ENCODE measurements at places on chromosomes 1 and 21. TPM values are rescaled to one million over a fixed set of nuclear protein-coding genes. Genes with fewer than 3 reads are reported as not detected.
A peak's percentile ranks its signal among the peaks of the same experiment; 100 is the strongest.

Gene LCE2A
- not detected for total RNA-seq

Gene C1QA
- total RNA-seq: not detected

Gene CLCA2
- 0.18 TPM for total RNA-seq

Gene MAEL
- not detected for total RNA-seq

DNA sequence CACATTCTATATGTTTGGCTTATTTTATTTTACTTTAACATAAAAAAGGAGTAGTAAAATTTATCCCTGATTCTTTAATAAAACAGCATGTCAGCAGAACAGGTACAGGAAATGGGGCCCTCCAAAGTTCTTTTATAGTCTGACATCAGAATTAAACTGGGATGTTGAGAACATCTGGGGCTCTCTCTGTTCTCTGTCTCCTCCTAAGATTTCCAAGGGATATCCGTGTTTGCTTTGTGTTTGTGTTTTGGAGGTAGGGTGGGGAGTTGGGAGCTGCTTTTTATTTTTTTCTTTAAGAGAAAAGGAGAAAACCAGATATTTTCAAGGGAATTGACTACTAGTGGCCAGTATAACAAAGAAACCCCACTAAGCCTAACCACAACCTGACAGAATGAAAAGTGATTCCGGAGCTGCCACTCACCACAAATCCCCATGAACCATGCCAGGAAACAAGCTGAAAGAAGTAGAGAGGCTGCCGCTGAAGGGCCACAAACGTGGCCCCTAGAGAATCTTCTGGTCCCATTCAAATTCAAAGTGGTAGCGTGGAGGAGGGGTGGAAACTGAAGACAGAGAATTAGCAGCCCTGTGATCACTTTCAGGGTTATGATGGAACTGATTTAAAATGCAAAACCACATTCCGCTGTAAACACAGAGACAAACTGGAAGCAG, 369.6 kb upstream of the ADGRL2 start:
- no peak overlapping the region for H3K27ac ChIP-seq
- H3K36me3 ChIP-seq: no peaks in the 10 kb centered on the region
- no peaks in the 10 kb centered on the region for H3K4me1 ChIP-seq
- no peak overlapping the region for H3K4me3 ChIP-seq
- H3K27me3 ChIP-seq: no peaks in the 10 kb centered on the region

DNA sequence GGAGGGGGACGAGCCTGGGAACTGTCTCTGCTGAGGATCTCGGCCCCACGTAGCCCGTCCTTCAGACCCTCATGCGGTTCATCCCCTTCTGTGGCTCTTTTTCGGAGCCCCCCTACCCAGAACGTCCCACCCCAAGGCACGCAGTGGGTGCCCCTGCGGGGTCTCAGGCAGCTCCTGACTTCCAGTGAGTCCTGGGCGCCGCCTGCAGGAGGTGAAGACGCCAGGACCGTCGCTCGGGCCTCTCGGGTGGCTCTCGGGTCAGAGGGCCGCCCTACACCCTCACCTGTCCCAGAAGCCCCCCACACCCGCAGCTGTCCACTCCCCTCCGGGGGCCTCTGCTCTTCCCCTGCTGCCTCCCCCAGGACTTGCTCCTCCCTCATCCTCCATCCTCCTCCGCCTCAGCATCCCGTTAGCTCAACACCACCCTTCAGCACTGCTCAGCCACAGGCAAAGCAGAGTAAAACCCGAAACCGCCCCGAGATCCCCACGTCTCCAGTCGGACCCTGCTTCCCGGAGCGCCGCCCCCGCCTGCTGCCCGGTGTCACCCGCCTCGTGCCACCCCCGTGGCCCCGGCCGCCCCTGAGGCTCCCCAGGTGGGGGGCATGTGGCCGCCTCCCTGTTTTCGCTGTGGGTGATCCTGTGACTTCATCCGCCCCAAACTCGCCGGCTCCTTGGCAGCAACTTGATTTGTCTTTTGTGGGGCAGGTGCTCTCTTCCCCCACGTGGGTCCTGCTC, 13.3 kb upstream of the POFUT2 start:
- no peak overlapping the region for H3K4me3 ChIP-seq
- no peaks in the 10 kb centered on the region for H3K36me3 ChIP-seq
- H3K27ac ChIP-seq: no peak overlapping the region
- H3K27me3 ChIP-seq: no peaks in the 10 kb centered on the region

GRCh38 chr1:187928288-187928687, 1099.5 kb downstream of the PLA2G4A start:
- H3K27me3 ChIP-seq: no peaks in the 10 kb centered on the region
- no peaks in the 10 kb centered on the region for H3K36me3 ChIP-seq
- no peak overlapping the region for H3K4me3 ChIP-seq

- H3K4me3 ChIP-seq: no peak overlapping the region
- H3K36me3 ChIP-seq: no peaks in the 10 kb centered on the region
- DNase-seq: peak; percentile 24
Observed at GRCh38 chr1:234743791-234744611, 134.0 kb upstream of the IRF2BP2 start.

DNA sequence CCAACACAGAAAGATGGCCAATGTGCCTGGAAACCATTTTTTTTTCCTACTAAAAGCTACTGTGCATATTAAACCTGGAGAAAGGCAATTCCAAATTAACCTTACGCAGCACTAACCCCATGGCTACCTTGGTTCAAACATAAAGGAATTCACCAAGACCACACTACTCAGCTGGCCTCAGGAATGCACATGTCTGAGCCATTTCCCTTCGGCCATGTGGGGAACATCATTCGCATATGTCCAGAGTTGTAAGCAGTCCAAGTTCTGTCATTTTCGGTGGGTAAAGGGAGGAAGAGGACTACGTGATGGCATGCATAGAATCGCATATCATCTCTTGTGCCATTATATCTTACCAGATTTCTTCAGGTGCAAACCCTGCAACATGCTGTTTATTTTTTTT, 175.4 kb downstream of the NTMT2 start:
- peak; percentile 53 for DNase-seq
- no peaks in the 10 kb centered on the region for H3K36me3 ChIP-seq
- H3K4me3 ChIP-seq: no peak overlapping the region
- H3K27me3 ChIP-seq: no peaks in the 10 kb centered on the region
- H3K4me1 ChIP-seq: no peaks in the 10 kb centered on the region

- no peaks in the 10 kb centered on the region for H3K27me3 ChIP-seq
- no peak overlapping the region for H3K27ac ChIP-seq
- peaks cover 4% of the 10 kb centered on the region for H3K4me1 ChIP-seq
- no peaks in the 10 kb centered on the region for H3K36me3 ChIP-seq
- DNase-seq: peak; percentile 15
Observed at GRCh38 chr1:199089393-199090122, 450.7 kb downstream of the PTPRC start.

- no peak overlapping the region for H3K4me3 ChIP-seq
- H3K36me3 ChIP-seq: no peaks in the 10 kb centered on the region
- peaks cover 36% of the 10 kb centered on the region for H3K4me1 ChIP-seq
- peak; percentile 96 for DNase-seq
- no peaks in the 10 kb centered on the region for H3K27me3 ChIP-seq
- H3K27ac ChIP-seq: peak overlapping the region; percentile 70
Observed at GRCh38 chr1:9890224-9890731, 19.8 kb downstream of the CTNNBIP1 start.

DNA sequence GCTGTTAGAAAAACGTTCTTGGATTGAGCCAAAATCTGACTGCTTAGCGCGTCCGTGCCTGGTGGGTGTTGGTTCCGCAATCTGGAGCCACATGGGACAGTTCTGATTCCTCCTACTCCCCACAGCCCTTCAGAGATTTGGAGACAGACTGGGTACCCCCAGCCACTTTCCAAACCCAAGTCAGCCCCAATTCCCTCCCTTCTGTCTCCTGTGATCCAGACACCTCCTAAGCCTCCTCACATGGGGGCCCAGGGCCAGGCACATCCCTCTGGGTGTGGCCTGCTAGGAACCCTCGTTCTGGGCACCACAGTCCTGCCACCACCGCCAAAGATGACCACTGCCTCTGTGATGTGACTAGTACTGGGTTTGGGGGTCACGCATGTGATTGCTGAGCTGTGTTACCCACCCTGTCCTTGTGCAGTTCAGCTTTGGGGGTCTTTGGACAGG, 4.8 kb downstream of the PLA2G5 start:
- peaks cover 19% of the 10 kb centered on the region for H3K27me3 ChIP-seq
- H3K4me3 ChIP-seq: no peak overlapping the region
- H3K4me1 ChIP-seq: 0 out of 2 replicates have a peak, but pooled peaks cover 2% of the 10 kb centered on the region
- H3K27ac ChIP-seq: no peak overlapping the region
- H3K36me3 ChIP-seq: no peaks in the 10 kb centered on the region

GRCh38 chr1:180096584-180097325, 57.9 kb upstream of the QSOX1 start:
- no peaks in the 10 kb centered on the region for H3K27me3 ChIP-seq
- peak; percentile 35 for DNase-seq
- peaks cover 14% of the 10 kb centered on the region for H3K36me3 ChIP-seq
- no peak overlapping the region for H3K4me3 ChIP-seq
- peaks cover 31% of the 10 kb centered on the region for H3K4me1 ChIP-seq
